ENCODE measurements at places on chromosomes 7 and 10.

- H3K4me1 ChIP-seq: peaks cover 88% of the 10 kb centered on the region
- peak overlapping the region; percentile 16 for H3K27ac ChIP-seq
- no peak overlapping the region for H3K4me3 ChIP-seq
- H3K27me3 ChIP-seq: no peaks in the 10 kb centered on the region
Measured at GRCh38 chr10:124653311-124653710, 90.9 kb downstream of the FAM53B start.

GRCh38 chr7:95404316-95404865 is 8.2 kb upstream of the PON3 start:
- no peak overlapping the region for H3K4me3 ChIP-seq

GRCh38 chr7:77409005-77409738 is 7.0 kb downstream of the GSAP start:
- H3K4me3 ChIP-seq: no peak overlapping the region
- no peak for DNase-seq

DNA sequence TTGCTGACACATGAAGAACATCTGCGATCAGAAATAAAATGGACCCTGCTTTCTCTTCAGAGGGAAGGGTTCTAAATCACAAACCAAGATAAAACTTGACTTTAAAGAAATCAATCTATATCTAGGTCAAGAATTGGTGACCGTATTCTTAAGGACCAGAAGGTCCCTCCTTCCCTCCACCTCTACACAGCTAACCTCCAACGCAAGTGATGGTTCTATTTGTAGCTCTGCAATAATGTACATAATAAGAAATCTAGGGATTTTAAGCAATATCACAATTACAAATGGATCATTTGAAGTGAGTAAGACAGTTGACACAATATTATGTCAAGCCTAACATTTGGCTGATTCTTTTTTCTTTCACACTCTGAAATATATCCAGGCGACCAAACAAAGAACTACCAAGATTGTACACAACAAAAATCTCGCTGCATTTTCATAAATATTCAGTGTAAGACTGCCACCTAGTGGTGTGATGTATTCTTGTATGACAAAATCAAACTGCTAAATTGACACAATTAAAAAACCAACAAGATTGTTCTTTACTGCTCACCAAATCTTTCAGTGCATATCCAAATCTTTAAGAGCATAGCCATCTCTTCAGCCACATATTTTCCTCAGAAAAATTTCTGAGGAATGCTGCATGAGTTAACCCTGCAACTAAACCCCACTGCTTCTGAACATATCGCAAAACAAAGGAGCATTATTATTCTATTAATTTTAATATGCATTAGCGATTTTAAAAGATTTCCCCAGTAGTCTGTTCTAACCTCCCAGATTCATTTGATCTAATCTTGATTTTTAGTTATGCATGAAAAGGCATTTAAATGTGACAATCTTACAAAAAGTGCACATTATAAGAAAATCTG is 44.5 kb downstream of the ICA1 start:
- H3K4me1 ChIP-seq: peaks cover 6% of the 10 kb centered on the region
- no peaks in the 10 kb centered on the region for H3K36me3 ChIP-seq
- no peaks in the 10 kb centered on the region for H3K27me3 ChIP-seq
- H3K27ac ChIP-seq: no peak overlapping the region

DNA sequence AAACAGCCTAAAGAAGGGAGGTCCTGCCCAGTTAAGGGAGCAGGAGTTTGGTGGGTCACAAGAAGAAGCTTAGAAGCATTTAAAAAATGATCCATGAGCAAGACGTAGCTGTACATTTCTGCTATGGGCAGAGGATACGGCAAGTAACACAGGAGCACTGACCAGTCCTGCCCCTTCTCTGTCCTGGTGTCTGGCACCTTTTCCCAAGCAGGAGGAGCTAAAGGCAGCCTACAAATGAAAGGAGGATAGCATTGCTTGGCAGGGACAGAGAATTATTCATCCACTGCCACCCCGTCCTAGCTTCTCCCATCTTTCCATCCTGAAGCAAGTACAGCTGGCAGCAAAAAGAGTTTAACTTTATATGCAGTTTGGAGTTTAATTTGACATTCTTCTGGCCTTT is 1077.6 kb downstream of the TYW1 start:
- H3K36me3 ChIP-seq: no peaks in the 10 kb centered on the region
- no peak overlapping the region for H3K27ac ChIP-seq
- no peak for DNase-seq
- H3K27me3 ChIP-seq: no peaks in the 10 kb centered on the region
- no peaks in the 10 kb centered on the region for H3K4me1 ChIP-seq

GRCh38 chr10:96225119-96225518 is 46.2 kb downstream of the BLNK start:
- H3K27ac ChIP-seq: no peak overlapping the region
- no peak overlapping the region for H3K4me3 ChIP-seq
- H3K4me1 ChIP-seq: no peaks in the 10 kb centered on the region
- peaks cover 6% of the 10 kb centered on the region for H3K27me3 ChIP-seq
- DNase-seq: no peak
- H3K36me3 ChIP-seq: no peaks in the 10 kb centered on the region

DNA sequence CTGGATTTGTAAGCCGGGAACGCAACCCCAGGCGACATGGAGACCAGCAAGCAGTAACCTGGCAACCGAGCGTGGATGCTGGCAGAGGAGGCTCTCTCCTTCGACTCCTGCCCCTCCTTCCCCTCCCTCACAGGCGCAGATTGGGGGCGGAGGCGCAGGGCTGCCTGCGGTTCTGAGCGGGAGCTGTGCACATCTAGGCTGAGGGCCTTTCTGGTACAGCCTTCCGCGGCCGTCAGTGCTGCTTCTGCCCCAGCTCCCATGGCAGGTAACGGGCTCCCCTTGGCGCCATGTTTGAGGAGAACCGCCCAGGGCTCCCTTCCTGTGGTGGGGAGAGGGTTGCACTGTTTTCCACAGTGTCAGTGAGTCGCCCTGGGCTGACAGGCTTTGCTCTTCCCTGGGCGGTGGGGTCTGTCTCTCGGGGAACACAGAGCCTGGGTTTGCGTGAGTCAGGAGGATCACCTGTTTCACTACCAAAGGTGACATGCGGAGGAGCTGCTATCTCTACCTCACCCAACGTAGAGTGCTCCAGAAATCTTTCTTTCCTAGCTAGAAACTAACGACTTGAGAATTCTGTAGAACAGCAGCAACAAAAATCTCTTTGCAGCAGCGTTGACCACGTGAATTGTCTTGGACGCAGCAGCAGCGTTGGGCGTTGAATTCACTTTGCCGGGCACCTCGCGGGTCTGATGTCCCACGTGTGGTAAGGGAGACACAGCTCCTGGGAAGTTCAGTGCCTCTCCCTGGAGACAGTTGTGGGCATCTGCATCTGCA is 154.8 kb upstream of the COBL start:
- no peak overlapping the region for H3K4me3 ChIP-seq
- peaks cover 10% of the 10 kb centered on the region for H3K4me1 ChIP-seq
- no peak overlapping the region for H3K27ac ChIP-seq
- H3K27me3 ChIP-seq: peaks cover 9% of the 10 kb centered on the region

DNA sequence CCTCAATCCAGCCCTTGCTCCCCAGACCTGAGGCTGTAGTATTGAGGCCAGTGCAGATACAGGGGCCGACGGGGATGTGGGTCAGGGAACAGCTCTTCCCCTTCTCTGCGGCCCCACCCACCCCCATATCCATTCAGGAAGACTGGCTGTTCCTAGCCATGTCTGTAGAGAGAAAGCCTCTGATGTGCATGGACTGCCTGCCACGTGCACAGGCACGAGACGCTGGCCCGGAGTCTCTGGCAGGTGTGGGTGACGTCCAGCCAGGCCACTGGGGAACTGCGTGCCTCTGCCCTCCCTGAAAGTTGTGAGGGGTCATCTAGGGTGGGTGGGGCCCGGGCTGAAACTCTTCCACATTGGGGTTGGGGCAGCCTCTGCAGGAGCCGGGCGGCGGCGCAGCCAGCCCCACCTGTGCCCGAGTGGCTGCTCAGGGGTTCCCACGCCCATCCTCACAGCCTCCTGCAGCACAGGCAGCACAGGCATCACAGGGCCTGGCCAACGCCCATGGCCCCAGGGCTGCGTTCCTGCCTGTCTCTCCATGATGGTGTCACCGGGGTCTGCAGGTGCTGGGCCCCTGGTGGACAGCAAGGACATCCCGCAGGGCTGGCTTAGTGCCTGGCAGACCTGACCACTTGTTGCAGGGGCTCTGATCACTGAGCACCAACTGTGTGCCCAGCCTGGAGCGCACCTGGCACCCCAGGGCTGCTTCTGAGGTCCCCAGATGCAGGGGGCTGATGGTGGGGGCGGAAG is 27.5 kb downstream of the MICALL2 start:
- no peak overlapping the region for H3K27ac ChIP-seq
- H3K27me3 ChIP-seq: peaks cover 2% of the 10 kb centered on the region
- no peak for DNase-seq

DNA sequence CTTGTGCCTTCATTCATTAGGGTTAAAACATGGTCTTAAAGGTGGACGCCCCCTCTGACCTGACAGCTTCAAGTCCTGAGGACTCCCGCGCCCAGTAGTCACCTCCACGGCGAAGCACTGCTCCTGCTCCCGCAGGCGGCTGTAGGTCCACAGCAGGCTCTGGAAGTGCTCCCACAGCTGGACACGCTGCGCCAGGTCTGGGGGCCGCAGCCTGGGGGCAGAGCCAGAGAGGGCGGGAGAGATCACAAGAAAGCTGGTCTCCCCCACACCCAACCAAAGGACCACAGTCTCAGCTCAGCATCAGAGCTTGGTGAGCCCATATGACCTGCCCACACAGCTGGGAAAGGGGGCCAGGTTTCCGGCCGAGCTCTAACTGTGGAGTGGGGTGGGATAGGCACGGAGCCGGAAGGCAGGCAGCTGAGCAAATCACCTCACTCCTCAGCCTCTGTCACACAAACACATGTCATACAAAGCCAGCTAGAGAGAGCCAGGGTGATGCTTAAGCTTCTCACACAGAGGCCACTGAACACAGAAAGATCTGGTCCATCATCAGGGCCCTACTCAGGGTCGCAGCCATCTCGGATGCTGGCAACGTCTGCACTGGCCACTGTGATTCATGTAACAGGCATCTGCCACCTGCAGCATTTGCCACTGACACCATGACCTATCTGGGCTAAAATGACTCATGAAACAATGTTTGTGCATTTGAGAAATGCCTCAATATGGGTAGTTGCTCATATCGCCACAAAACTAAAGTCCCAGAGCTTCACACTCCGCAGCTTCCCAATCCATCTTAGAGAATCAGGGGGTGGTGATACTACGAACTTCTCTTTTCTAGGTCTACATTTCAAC is 12.6 kb downstream of the HPS1 start:
- peaks cover 2% of the 10 kb centered on the region for H3K4me1 ChIP-seq
- H3K27ac ChIP-seq: no peak overlapping the region
- DNase-seq: no peak
- H3K4me3 ChIP-seq: no peak overlapping the region
- H3K27me3 ChIP-seq: no peaks in the 10 kb centered on the region

DNA sequence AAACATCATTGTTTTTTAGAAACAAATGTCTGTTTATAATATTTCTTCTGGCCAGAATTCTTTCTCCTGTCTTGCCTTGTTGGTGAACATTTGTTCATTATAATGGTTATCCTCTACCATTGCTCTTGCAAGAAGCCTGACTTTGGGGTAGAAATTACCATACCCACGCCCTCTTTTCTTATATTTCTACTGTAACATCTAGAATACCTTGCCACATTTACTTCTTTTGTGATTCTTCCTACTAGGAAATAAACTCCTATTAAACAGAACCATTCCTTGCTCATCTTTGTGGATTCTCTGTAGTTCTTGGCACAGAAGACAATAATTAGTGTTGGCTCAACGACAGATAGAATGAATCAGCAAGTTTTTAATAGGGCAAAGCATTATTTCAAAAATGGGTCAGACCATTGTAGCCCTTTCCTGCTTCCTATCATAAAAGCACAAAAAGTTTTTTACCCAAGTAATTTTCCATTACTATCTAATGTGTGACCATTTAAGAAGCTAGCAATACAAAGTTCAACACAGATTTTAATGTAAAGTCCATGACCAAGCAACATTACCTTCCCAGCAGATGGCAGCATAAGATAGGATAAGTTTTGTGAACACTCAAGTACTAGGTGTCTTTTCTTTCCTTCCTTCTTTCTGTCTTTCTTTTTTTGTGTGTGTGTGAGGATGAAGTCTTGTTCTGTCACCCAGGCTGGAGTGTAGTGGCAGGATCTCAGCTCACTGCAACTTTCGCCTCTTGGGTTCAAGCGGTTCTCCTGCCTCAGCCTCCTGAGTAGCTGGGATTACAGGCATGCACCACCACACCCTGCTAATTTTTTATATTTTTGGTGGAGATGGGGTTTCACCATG is 270.4 kb downstream of the HGF start:
- DNase-seq: no peak
- H3K36me3 ChIP-seq: no peaks in the 10 kb centered on the region
- no peak overlapping the region for H3K4me3 ChIP-seq
- H3K4me1 ChIP-seq: no peaks in the 10 kb centered on the region
- H3K27me3 ChIP-seq: no peaks in the 10 kb centered on the region

DNA sequence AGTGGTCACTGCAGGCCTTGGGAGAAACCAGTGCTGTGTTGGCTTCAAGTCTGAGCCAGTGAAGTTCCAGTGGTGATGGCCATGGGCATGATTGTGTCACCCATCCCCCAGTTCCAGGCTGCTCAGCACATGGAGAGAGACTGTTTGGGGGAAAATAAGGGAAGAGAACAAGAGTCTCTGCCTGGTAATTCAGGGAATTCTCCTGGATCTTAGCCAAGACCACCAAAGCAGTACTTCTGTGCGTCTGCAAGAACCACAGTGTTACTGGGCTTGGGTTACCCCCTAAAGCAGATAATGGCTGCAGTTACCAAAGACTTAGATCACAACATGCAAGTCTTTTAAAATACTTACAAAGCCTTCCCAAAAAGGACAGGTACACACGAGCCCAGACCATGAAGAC is 225.0 kb upstream of the SEMA3C start:
- no peaks in the 10 kb centered on the region for H3K4me1 ChIP-seq
- no peak overlapping the region for H3K27ac ChIP-seq
- DNase-seq: no peak

DNA sequence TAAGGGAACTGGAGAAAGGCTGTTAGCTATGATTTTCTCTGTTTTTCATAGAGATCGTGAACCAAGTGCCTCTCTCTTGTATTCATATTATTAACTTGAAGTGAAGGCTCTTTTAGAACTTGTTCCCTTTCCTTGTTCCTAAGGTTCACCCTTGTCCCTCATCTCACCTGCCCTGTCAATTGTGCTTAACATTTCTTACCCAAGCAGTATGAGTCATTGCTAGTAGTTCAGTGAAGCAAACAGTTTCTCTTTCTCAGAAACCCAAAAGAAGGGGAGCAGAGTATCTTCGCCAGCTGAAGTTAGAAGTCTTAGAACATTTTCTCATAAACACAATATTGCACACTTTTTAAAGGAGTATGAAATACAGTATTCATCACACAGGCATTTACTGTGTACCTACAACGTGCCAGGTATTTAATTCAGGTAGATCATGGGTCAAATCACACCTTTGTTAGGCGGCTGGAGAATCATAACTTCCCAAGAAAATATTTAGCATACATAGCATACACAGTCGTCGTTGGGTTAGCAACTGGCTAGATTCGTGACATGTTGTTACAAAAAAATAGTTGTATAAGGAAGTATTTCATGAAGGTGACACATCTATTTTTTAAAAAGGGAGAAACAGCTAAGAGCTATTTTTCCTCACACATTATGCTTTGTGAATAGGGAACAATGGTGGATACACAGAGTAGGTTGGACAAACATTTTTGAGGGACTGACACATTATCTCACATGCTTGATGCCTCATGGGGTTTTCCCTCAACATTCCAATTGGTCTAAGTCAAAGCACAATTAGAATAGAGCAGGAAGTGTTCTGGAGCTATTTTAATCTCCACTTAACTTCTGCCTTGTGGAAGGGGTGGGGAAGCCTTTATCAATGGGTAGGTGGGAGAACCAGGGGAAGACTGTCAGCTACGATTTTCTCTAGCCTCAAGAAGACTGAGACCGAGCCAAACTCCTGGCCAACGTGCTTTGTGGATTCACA is 13.2 kb downstream of the HDAC9 start:
- H3K36me3 ChIP-seq: no peaks in the 10 kb centered on the region
- H3K4me3 ChIP-seq: no peak overlapping the region
- H3K27ac ChIP-seq: no peak overlapping the region
